A549 treated with AZD2906 at 1 μM for 4 hours (cell line): ENCODE measurements at places on chromosomes 3 and 15. TPM values are rescaled to one million over a fixed set of nuclear protein-coding genes. Genes with fewer than 3 reads are reported as not detected.

The GOLGA6A gene
- 0.07 to 0.15 TPM (median 0.11 TPM) in 5 replicates for total RNA-seq

The CLDN16 gene
- 0.03 to 0.16 TPM (median 0.09 TPM) in 5 replicates for total RNA-seq

The LSMEM2 gene
- total RNA-seq = 0.11 to 0.13 TPM in 2 of 5 replicates, not detected in the others

The TXNRD3 gene
- 6.6 to 7.4 TPM (median 7.0 TPM) in 5 replicates for total RNA-seq

The TLR9 gene
- 0.03 to 0.05 TPM (median 0.04 TPM) in 3 of 5 replicates, not detected in the others for total RNA-seq

The IGSF11 gene
- 3.0 to 5.0 TPM (median 4.5 TPM) in 5 replicates for total RNA-seq

The CCR9 gene
- total RNA-seq = 0.03 TPM in 2 of 5 replicates, not detected in the others
